ENCODE measurements at places on chromosomes 11 and 22.

DNA sequence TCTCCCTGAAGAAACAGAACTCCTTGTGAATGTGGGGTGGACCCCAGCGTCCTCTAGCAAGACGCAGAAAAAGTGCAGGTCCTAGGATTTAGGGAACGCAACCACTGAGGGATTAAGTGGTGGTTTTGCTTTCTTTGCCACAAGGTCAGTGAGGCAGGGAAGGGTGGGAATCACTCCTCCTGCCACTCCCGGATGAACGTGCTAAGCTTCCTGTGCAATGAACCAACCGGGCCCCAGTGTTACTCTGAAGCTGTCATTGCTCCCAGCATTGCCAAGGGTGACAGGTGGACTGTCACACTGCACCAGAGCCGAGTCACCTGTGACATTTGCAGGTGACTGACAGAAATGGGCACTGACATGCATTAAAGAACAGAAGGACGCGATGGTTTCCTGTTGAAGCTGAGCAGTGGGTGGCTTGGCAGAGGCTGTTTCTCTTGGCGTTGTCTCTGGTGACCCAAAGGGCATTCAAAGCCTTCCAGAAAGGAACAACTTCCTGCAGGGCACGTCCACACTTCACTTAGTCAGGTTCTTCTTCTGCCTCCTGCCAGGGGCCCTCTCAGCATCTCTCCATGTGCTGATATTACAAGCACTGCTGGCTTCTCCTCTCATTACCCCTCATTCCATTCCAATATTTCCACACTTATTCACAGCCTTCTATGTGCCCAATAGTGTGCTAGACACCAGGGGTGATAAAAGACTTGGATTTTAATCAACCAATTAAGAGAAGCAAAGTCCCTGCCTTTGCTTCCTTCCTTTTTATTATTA, 9.7 kb downstream of the KIRREL3 start:
- no peaks in the 10 kb centered on the region for H3K36me3 ChIP-seq
- H3K4me3 ChIP-seq: no peak overlapping the region
- H3K27ac ChIP-seq: no peak overlapping the region
- H3K27me3 ChIP-seq: no peaks in the 10 kb centered on the region
- no peaks in the 10 kb centered on the region for H3K4me1 ChIP-seq

GRCh38 chr11:111157571-111157970, 88.0 kb upstream of the POU2AF2 start:
- no peaks in the 10 kb centered on the region for H3K36me3 ChIP-seq
- H3K4me1 ChIP-seq: no peaks in the 10 kb centered on the region
- no peak for DNase-seq
- H3K27me3 ChIP-seq: no peaks in the 10 kb centered on the region
- no peak overlapping the region for H3K4me3 ChIP-seq

GRCh38 chr22:37302674-37303555, 20.6 kb downstream of the CYTH4 start:
- no peaks in the 10 kb centered on the region for H3K36me3 ChIP-seq
- DNase-seq: no peak
- H3K4me3 ChIP-seq: no peak overlapping the region
- H3K4me1 ChIP-seq: peaks cover 12% of the 10 kb centered on the region

- H3K4me3 ChIP-seq: no peak overlapping the region
- no peak overlapping the region for H3K27ac ChIP-seq
- no peaks in the 10 kb centered on the region for H3K27me3 ChIP-seq
- no peaks in the 10 kb centered on the region for H3K36me3 ChIP-seq
- H3K4me1 ChIP-seq: no peaks in the 10 kb centered on the region
Measured at GRCh38 chr11:95977534-95978174, 53.7 kb upstream of the MTMR2 start.

- H3K27ac ChIP-seq: no peak overlapping the region
- H3K4me1 ChIP-seq: no peaks in the 10 kb centered on the region
- no peak for DNase-seq
- H3K27me3 ChIP-seq: no peaks in the 10 kb centered on the region
- no peaks in the 10 kb centered on the region for H3K36me3 ChIP-seq
Measured at GRCh38 chr11:115679945-115680344, 175.7 kb upstream of the CADM1 start.

DNA sequence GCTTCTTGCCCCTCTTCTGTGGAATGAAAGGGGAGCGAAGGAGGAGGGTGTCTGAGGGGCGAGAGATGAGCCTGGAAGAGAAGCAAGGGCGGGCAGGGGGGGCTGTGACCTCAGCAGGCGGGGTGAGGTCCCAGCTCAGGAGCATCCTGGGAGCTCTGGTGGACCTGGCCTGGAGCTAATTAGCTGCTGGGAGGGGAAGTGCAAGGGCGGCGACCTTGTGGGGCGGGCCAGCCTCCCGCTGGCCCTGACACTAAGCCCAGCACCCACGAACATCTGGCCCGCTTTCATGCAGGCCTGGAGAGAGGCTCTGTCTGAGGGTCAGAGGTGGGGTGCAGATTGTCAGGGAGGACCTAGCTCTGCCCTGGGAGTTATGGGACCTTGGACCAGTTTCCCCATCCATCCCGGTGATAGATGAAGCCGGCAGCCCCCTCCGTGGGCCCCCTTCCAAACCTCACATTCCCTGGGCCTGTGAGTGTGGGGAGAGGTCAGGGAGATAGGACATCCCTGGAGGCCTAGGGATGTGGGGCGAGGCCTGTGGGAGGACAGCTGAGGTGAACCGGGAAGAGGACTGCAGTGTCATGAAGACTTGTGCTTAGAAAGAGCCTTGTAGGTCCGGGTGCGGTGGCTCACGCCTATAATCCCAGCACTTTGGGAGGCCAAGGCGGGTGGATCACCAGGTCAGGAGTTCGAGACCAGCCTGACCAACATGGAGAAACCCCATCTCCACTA, 28.5 kb upstream of the CD82 start:
- H3K27me3 ChIP-seq: no peaks in the 10 kb centered on the region
- H3K4me1 ChIP-seq: no peaks in the 10 kb centered on the region
- H3K27ac ChIP-seq: no peak overlapping the region
- no peaks in the 10 kb centered on the region for H3K36me3 ChIP-seq

GRCh38 chr11:13310443-13310842, 32.9 kb downstream of the BMAL1 start:
- no peak overlapping the region for H3K4me3 ChIP-seq
- no peaks in the 10 kb centered on the region for H3K27me3 ChIP-seq
- no peak for DNase-seq
- H3K36me3 ChIP-seq: no peaks in the 10 kb centered on the region
- peak overlapping the region; percentile 26 for H3K27ac ChIP-seq

DNA sequence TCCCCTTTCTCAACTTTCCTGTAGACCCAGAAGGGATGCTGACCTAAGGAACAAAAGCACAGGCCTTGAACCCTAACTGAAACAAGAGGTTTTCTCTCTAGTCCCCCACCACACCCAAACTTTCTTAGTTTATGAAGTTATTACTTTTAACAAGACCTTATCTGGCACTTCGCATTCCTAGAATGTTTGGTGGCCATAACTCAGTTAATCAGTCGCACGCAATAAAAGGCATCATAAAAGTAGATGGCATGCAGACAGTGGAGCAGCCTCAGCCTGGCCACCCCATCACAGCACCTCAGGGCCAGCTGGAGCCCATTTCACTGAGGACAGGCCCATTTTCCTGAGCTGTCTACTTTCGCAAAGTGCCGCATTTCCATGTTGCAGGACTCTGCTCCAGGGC, 301.9 kb downstream of the OPCML start:
- H3K4me1 ChIP-seq: no peaks in the 10 kb centered on the region
- DNase-seq: no peak
- no peaks in the 10 kb centered on the region for H3K36me3 ChIP-seq
- H3K27ac ChIP-seq: no peak overlapping the region
- H3K27me3 ChIP-seq: no peaks in the 10 kb centered on the region
- no peak overlapping the region for H3K4me3 ChIP-seq

- H3K4me3 ChIP-seq: no peak overlapping the region
- H3K27me3 ChIP-seq: no peaks in the 10 kb centered on the region
- H3K4me1 ChIP-seq: peaks cover 30% of the 10 kb centered on the region
- no peak for DNase-seq
- no peaks in the 10 kb centered on the region for H3K36me3 ChIP-seq
Measured at GRCh38 chr22:21646608-21647590, 4.8 kb downstream of the SDF2L1 start.

- peaks cover 30% of the 10 kb centered on the region for H3K4me1 ChIP-seq
- no peaks in the 10 kb centered on the region for H3K27me3 ChIP-seq
- H3K27ac ChIP-seq: peak overlapping the region; percentile 81
- no peak for DNase-seq
- H3K4me3 ChIP-seq: peak overlapping the region; percentile 84
Measured at GRCh38 chr11:569158-569885, 6.9 kb upstream of the PHRF1 start.

DNA sequence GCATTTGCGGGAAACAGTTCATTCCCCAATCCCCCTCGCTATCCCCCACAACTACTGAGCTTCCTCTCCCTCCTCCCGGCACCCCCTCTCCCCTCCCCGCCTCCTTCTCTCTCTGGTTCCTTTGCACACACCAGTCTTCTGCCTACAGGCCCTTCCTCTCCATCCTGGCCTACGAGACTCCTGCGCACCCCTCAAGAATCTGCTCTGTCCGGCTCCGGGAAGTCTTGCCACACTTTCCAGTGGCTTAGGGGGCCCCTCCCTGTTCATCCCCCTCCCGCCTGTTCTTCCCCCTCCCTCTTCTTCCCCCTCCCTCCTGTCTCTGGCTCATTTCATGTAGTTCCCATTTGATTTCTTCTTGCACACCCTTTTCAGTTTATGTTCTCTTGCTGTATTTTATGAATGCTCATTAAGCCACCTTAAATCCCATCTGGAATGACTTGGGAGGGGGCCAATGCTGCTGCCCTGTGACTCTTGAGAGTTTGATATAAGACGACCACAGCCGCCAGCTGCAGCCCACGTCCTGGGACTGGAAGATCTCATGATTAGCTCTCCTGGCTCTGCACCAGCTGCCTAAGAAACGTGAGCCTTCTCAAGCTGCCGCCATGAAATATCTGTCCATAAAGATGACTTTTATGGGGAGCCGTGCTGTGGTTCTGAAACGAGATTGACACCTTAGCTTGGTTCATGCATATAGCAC, 50.9 kb downstream of the RPS6KA4 start:
- H3K4me1 ChIP-seq: peaks cover 7% of the 10 kb centered on the region
- no peak overlapping the region for H3K4me3 ChIP-seq
- no peaks in the 10 kb centered on the region for H3K36me3 ChIP-seq
- no peaks in the 10 kb centered on the region for H3K27me3 ChIP-seq

GRCh38 chr11:70786021-70786665, 387.8 kb downstream of the CTTN start:
- no peaks in the 10 kb centered on the region for H3K36me3 ChIP-seq
- no peak overlapping the region for H3K27ac ChIP-seq
- no peaks in the 10 kb centered on the region for H3K4me1 ChIP-seq
- H3K27me3 ChIP-seq: no peaks in the 10 kb centered on the region
- H3K4me3 ChIP-seq: no peak overlapping the region

DNA sequence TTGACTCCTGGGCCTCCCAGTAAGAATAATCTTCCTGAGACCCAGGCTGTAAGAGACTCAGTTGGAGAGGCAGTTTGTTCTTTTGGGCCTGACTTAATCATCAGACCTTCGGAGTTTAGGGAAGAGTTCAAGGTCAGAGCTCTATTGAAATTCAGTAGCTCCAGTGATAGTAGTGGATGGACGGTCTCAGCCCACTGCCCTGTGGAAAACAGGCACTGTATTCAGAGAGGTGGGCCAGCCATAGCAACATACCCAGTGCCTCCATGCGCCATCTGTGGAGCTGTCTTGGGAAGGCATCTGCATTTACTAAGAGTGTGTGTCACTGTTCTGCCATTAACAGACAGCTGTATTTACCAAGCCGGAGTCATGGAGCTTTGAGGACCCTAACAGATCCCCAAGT, 2.9 kb downstream of the SMARCB1 start:
- H3K27ac ChIP-seq: peak overlapping the region; percentile 39
- H3K36me3 ChIP-seq: no peaks in the 10 kb centered on the region
- DNase-seq: no peak
- peaks cover 66% of the 10 kb centered on the region for H3K4me1 ChIP-seq
- no peaks in the 10 kb centered on the region for H3K27me3 ChIP-seq

- no peak for DNase-seq
- H3K27ac ChIP-seq: no peak overlapping the region
- H3K27me3 ChIP-seq: no peaks in the 10 kb centered on the region
- no peaks in the 10 kb centered on the region for H3K36me3 ChIP-seq
- H3K4me3 ChIP-seq: no peak overlapping the region
- H3K4me1 ChIP-seq: no peaks in the 10 kb centered on the region
Measured at GRCh38 chr11:82191695-82192094, 542.0 kb downstream of the FAM181B start.

- H3K4me3 ChIP-seq: no peak overlapping the region
- no peak for DNase-seq
- peaks cover 14% of the 10 kb centered on the region for H3K4me1 ChIP-seq
- H3K27me3 ChIP-seq: no peaks in the 10 kb centered on the region
- no peak overlapping the region for H3K27ac ChIP-seq
Measured at GRCh38 chr22:39446239-39446721, 10.5 kb upstream of the MGAT3 start.

- no peaks in the 10 kb centered on the region for H3K36me3 ChIP-seq
- H3K27me3 ChIP-seq: no peaks in the 10 kb centered on the region
- no peaks in the 10 kb centered on the region for H3K4me1 ChIP-seq
- H3K27ac ChIP-seq: no peak overlapping the region
- no peak for DNase-seq
- no peak overlapping the region for H3K4me3 ChIP-seq
Measured at GRCh38 chr22:16819249-16819648, 6.0 kb downstream of the XKR3 start.

DNA sequence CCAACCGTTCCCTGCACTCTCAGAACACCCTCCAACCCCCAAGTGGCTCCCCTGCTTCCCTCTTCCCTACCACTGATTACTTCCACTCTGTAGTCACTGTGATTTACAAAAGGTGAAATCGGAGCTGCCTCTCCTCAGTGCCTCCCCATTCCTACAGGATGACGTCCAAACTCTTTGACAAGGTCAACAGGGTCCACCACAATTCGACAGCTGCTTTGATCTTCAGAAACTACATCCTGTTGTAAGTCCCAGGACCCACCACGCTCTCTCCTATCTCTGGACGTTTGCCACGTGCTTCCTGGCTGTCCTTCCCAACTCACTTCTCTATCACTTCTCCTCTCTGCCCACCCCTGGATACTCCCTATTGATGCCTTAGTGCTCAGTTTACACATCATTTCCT, 85.0 kb upstream of the EIF3D start:
- H3K4me1 ChIP-seq: no peaks in the 10 kb centered on the region
- no peak for DNase-seq
- no peak overlapping the region for H3K4me3 ChIP-seq

- no peak for DNase-seq
- no peaks in the 10 kb centered on the region for H3K36me3 ChIP-seq
- H3K27ac ChIP-seq: no peak overlapping the region
- H3K4me1 ChIP-seq: no peaks in the 10 kb centered on the region
- no peaks in the 10 kb centered on the region for H3K27me3 ChIP-seq
Measured at GRCh38 chr11:60710482-60710881, 11.1 kb downstream of the MS4A8 start.

DNA sequence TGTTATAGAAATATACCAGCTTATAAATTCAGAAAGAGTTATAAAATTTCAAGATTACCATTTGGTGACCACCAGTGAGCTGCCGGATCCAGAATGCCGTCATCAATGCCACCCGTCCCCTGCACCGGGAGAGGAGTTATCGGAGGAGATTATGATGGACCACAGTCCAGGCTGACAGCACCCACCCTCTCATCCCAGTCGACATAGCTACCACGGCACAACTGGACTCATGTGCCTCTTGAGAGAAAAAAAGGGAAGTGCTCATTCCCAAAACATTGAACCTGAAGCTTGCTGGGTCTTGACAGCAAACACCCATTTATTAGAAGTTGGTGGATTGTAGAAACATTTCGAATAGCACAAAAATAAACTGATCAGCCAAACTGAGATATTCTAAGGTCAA, 1331.5 kb downstream of the TBC1D22A start:
- DNase-seq: no peak
- H3K4me1 ChIP-seq: peaks cover 30% of the 10 kb centered on the region
- no peaks in the 10 kb centered on the region for H3K36me3 ChIP-seq
- H3K27ac ChIP-seq: no peak overlapping the region
- no peak overlapping the region for H3K4me3 ChIP-seq

GRCh38 chr22:22362311-22362710, 117.7 kb downstream of the VPREB1 start:
- DNase-seq: no peak
- no peaks in the 10 kb centered on the region for H3K36me3 ChIP-seq
- H3K27me3 ChIP-seq: no peaks in the 10 kb centered on the region
- no peak overlapping the region for H3K4me3 ChIP-seq
- H3K4me1 ChIP-seq: no peaks in the 10 kb centered on the region
